Fibroblast of skin of right biceps (primary cell): ENCODE measurements at places on chromosomes 12 and 14.

GRCh38 chr14:37870632-37871346, 275.4 kb downstream of the TTC6 start:
- DNase-seq, result no peak

GRCh38 chr14:22007784-22008412, 334.3 kb upstream of the OR4E1 start:
- DNase-seq, result no peak

GRCh38 chr14:73220061-73220460, 17.2 kb upstream of the PAPLN start:
- no peak for DNase-seq

- no peak for DNase-seq
These were observed 108.1 kb downstream of the ETV6 start for GRCh38 chr12:11757531-11757930.

- no peak for DNase-seq
These were observed 40.3 kb downstream of the BRAP start for GRCh38 chr12:111645433-111645832.

DNA sequence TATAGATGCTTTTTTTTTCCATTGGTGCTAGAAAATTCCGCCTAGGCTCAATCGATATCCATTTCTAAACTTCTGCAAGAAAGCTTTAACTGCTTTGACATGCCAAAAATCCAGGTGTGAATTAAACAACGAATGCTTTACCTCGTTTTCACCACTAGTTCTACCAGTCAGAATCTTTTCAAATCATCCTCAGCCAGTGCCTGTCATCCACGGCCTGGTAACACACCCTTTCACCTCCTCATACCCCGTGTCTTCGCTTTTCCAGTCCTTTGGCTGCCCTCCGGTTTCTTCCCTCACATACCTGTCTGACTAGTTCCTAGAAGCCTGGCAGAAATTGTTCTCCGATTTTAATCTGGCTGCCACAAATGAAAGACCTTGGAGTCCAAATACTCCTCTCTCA, 1.4 kb upstream of the PHC1 start:
- DNase-seq, result peak; percentile 4

- peak; percentile 49 for DNase-seq
These were observed 61.3 kb downstream of the ARF6 start for GRCh38 chr14:49954171-49954631.

- no peak for DNase-seq
These were observed 27.5 kb downstream of the RHOJ start for GRCh38 chr14:63231766-63232165.

- peak; percentile 21 for DNase-seq
These were observed 154.2 kb downstream of the PCNX1 start for GRCh38 chr14:71061458-71061857.

DNA sequence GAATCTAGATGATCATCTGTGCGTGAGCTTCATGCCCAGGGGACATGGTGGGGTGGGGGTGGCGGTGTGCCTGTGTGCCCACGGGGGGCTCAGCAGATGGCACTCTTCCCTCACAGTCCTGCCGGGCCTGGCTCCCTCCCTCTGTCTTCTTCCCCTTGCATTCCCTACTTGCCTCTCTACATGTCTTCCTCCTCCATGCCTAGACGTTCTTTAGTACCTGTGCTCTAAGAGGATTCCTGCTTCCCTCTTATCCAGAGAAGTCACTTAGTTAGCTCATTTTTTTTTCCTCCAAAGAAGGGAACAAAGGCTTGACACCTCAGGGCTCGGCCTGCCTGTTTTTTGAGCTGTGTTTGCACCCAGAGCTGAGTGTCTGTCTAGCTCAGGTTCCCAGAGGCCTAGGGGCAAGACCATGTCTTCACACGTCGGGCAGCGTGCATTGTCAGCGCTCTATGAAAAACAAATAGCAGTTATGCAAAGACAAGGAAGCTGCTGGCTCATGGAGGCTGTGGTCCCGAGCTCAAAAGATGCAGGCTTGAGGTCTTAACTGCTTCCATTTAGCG, 48.8 kb downstream of the NINJ2 start:
- DNase-seq, result peak; percentile 11

GRCh38 chr12:121861636-121862254, 3.1 kb upstream of the HPD start:
- DNase-seq, result peak; percentile 19
